ENCODE measurements at places on chromosomes 7 and 10.
A peak's percentile ranks its signal among the peaks of the same experiment; 100 is the strongest.

DNA sequence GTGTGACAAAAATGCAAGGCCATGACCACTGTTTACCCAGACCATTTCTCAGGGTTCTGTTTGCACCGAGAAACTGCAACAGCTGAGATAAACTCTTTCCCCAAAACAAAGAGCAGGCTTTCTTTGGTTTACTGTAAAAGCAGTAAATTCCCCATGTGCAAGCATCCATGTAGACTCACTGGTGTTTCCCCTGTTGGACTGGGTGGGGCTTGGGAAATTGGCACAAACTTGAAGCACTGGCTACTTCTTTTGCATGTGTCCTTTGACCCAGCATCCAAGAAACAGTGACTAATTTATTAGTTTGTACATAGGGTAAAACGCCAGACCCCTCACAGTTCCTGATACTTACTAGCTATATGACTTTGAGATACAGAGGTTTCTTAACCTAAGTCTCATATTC lies 12.3 kb downstream of the IQUB start:
- no peak for DNase-seq

DNA sequence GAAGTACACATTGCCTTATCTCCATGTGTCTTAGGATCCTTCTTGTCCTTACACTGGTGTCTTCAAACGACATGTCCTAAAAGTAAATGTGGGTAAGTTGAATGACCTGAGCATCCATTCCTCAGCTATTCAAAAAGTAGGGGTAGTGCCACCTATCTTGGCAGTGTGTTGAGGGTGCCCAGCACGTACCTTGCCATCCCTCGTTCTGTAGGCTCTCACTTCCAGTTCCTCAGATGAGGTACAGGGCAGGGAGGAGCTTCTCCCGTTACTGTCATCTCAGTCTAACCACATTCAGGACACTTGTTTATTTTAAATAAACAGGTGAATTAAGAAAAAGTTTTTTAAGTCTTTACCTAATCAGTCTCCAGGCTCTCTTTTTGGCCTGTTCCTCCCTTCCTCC lies 13.0 kb downstream of the BUD23 start:
- DNase-seq: no peak

DNA sequence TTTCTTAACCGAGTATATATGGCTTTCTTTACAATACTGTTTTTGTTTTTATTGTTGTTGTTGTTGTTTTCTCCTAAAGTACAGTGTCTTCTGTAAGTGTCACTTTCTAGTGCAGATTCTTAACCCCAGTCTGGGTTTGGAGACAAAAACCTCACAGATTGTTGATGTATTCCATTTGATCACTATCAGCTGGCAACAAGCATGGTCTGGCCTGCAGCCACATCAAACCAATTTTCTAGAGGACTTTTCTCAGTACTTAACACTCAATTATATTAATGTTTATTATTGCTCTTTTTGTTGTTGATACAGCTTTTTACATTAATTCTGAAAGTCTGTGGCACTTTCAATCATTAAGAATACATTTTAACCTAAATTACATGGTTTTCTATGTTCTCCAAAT lies 17.1 kb downstream of the LRRN3 start:
- DNase-seq: no peak

DNA sequence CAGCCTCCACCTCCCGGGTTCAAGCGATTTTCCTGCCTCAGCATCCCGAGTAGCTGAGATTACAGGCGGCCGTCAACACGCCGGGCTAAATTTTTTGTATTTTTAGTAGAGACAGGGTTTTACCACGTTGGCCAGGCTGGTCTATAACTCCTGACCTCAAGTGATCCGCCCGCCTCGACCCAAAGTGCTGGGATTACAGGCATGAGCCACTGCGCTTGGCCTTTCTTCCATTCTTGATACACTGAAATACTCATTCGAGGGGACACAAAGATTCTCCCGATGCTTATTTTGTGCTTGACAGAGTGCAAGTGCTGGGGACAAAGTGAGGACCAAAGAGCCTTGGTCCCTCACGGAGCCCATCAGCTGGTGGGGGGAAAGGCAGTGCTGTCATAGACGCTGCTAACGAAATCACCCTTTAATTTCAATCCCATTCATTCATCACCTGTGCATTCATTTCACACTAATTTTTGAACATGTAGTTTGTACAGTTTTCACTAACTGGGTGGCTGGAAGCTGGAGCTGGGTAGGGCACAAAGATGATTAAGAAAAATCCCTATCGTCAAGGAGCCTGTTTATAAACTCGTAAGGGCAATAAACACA lies 621 bp upstream of the FAM133B start:
- no peak for DNase-seq

DNA sequence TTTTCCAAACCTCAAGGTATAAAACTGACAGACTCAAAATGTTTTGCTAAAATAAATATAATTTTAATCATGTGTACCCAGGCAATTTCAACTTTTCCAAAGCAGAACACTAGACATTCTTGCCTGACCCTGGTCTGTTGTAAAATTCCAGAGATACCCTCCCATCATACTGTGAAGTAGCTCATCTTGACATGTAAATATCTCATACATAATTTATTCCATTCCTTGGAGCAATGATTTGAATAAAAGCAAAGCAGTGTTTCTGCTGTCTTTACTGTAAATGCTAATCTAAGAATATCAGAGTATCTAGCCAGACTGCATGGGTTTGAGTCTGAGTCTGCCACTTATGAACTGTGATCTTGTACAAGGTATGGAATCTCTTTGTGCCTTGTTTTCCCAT lies 68.9 kb downstream of the TES start:
- DNase-seq: no peak

DNA sequence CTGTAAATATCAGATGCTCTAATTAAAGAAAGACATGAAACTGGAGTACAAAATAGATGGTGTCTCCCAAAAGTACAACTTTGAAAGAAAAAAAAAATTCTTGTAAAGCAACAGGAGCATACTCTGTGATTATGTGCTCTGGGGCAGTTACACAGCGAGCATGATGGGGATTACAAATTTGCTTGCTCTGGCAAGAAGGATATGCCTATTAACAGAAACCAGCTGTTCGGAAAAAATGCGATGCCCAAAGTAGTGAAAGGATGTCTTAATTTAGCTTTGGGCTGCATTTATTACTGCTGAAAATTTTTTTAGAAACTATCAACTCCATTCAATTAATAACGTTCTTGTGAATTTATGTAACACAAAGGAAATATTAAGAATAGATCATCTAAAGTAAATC lies 256.9 kb upstream of the TPK1 start:
- DNase-seq: no peak

DNA sequence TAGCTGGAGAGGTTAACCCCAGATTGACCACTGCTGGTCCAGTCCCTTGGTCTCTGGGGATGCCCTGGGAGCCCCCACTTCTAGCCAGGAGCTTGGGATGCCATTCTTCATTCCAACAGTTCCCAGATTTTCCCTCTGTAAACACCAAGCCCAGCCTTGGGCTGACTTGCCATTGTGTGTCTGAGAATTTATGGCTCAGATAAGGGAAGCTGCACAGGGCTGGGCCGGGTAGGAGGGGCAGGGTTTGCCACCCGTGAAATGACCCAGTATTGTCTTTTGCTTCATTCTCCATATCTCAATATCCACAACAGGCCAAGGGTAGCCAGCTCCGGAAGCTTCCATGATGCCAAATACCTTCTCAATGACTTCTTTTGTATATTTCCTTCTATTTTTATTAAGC lies 32.1 kb downstream of the AFAP1L2 start:
- no peak for DNase-seq

- no peak for DNase-seq
Measured at GRCh38 chr10:62578916-62579315, 204.7 kb downstream of the ZNF365 start.

- peak; percentile 67 for DNase-seq
Measured at GRCh38 chr7:129376076-129376777, 58.0 kb upstream of the STRIP2 start.

DNA sequence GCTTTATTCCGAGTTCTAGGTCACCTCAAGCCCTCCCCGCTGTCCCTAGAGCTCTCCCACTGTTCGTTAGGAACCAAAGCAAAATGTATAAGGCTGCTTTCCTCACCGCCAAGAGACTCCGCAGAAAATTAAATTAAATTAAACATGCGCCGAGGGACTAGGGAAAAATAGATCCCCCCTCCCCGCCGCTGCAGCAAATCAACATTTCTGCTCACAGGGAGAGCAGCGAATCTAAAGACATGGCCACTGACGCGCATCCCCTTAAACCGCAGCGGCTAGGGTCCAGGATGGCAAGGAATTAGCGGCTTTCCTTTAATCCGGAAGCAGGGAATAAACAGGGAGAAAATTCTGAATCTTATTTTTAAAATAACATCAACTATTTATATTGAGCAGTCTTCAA lies 7.6 kb downstream of the SP8 start:
- DNase-seq: no peak

DNA sequence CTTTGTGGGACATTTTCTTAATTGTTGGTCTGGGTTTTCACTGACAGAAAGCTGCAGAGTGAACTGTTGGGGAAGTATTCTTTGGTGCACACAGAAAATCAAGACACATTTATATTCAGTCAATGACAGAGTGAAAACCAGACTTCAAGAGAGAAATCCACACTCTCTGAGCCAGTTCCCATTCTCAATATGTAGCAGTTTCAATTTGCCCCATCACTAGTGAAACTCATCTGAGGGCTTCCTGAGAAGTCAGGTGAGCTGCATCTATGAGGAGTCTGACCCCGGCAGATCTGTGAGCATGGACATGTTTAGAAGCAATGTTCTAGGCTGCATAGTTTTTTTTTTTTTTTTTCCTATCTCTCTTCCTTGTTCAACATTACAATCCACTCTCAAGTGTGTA lies 163.7 kb upstream of the AHR start:
- no peak for DNase-seq

DNA sequence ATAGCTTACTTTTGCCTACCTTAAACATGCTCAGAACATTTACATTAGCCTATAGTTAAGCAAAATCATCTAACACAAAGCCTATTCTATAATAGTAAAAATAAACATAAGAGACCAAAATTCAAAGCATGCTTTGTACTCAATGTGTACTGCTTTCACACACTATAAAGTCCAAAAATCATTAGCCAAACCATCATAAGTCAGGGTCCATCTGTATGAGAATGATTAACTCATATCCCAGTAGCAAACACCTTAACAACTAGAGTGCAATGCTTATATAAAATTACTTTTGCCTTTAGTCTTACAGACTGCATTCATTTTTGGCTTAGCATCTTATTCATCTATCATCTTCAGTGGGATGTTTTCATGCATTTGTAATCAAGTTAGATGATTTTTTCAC lies 49.4 kb upstream of the VWC2 start:
- no peak for DNase-seq

- no peak for DNase-seq
Measured at GRCh38 chr10:80468806-80469421, 14.8 kb downstream of the TSPAN14 start.

DNA sequence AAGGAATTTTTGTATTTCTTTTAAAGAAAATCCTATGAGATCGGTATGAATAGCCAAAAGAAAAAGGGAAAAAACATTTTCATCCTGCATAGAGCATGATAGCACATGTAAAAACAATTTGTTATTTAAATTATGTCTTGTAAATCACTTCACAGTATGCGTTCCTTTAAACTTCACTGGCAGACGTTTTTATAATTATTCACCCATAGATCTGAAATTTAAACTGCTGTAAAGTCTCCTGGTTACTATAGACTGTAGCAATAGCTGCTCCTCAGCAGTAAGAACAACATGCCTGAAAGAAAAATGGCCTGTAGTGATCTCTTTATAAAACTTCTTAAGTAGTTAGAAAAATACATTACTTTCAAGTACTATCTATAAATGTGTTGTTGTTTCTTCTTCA lies 26.5 kb downstream of the CAPZA2 start:
- no peak for DNase-seq

GRCh38 chr10:4802711-4803487 lies 23.1 kb upstream of the AKR1E2 start:
- no peak for DNase-seq

- DNase-seq: no peak
Measured at GRCh38 chr10:66719483-66719882, 206.4 kb upstream of the LRRTM3 start.

DNA sequence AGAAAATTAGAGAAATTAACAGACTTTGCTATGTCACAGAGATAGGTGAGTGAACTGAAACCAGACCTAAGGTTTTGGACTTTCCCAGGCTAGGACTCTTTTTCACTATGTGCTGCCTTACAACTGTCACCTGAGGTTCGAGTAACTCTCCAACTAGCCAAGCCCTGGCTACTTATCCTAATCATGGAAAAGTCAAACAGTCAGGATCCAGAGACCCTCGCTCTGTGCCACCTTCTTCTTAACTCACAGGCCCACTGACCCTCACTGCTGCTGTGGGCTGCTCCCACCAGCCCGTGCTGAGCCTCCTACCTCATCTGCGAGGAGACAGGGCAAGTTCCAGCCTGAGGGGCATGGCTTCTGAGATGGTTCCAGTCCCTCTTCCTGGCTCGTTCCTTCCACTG lies 211.4 kb upstream of the KLF14 start:
- DNase-seq: no peak

DNA sequence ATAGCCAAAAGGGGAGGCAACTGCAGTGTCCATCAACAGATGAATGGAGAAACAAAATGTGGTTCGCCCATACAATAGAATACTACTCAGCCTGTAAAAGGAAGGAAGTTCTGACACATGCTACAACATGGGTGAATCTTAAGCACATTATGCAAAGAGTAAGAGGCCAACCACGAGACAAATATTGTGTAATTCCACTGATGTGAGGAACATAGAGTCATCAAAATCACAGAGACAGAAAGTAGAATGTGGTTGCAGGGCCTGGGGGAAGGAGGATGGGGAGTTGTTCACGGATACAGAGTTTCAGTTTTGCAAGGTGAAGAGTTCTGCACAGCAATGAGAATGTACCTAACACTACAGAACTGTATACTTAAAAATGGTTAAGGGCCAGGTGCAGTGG lies 13.7 kb upstream of the C10orf71 start:
- DNase-seq: no peak

DNA sequence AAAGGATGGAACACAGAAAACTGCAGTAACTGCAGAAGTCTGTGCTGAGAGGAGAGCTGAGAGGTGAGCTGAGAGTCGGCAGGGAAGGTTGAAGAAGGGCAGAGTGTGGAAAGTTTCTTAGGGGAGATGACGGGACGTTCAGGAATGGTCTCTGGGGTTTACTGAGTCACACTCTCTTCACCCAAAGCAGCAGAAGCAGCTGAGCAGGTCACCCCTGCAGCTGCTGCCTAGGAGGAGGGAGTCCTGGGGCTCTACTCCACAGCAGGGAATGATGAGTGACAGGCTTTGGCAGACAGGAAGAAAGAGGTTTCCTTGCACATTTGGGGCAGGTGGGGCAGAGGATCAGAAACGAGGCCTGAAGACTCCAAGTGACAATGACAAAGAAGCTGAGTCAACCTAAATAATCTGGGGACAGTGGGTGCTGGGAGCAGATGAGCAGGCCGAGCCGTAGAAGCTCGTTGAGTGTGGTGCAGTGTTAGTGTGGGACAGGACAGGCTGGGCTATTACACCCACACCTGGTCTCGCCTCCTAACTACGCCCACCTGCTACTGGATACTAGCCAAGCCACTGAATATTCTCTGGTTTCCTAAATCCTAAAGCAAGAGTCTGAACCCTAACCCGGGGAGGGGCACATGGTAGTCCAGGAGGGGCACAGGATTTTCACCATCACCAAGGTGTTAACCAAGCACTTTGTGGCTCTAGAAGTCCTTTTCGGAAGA lies 24.9 kb downstream of the BEND7 start:
- DNase-seq: no peak

Data from erythroblast (primary cell).